Activated T-helper 1 cell treated with Interleukin-2 at 50 U/mL for 16 hours (primary cell): ENCODE measurements at places on chromosomes 11 and 22.
A peak's percentile ranks its signal among the peaks of the same experiment; 100 is the strongest.

GRCh38 chr11:122440811-122441665 lies 214.5 kb upstream of the UBASH3B start:
- no peak for DNase-seq

DNA sequence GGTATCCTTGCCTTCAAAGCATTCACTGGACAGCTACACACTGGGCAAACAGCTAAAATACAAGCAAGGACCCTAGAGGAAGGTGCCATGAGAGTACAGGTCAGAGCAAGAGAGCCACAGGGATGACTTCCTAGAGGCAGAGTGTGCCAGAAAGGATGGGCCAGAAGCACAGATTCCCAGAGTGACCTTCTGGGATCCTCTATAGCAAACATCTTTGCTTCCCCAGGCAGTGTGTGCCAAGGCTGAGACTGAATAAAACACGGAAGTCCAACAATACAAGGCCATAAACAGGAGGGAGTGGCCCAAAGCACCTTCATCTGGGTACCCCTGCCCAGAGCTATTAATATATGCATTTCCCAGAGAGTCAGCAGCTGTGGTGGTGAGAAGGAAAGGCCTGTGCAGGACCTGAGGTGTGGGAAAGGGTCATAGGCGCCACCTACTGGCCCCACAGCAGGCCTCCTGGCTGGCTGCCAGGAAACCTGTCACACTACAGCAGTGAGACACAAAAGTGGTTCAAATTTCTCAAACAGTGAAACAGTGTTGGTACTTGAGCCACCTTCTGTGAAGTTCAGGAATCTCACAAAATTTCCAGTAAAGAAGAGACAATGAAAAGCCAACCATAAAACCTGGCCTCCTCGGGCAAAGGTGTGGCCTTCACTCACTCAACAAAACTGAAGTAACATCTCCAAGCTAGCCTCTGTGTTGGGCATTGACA lies 20.3 kb downstream of the CLPB start:
- DNase-seq, result peak; percentile 54

DNA sequence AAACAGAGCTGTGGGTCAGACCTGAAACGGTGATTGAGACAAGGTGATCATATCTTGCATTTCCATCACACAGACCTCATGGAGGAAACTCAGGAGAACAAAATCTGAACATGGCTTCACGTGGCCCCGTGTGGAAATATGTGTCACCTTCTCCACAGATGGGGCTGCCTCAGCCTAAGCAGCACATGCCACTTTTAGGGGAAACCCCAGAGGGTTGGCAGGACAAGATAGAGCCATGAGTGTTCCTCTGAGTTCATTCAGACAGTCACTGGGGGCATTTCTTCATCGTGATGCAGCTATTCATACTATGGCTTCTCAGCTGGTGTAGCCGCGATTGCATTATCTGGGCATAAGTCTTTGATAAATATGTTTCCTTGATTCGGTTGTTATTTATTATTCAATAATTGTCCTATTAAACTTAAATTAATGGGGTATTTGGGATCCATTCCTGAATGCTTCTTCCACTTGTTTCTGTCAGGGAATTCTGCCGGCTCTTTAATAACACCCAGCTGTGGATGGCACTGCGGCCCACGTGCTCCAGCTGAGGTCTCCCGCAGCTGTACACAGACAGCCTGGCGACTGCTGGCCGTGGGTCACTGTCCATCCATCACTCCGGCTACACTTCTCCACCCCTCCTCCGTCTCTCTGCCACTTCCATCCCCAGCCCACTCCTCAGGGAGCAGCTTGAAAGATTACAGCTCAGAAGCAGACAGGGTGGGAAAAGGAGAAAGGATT lies 485.1 kb downstream of the OPCML start:
- no peak for DNase-seq

- no peak for DNase-seq
Measured at GRCh38 chr11:116733043-116733755, 39.6 kb downstream of the BUD13 start.

DNA sequence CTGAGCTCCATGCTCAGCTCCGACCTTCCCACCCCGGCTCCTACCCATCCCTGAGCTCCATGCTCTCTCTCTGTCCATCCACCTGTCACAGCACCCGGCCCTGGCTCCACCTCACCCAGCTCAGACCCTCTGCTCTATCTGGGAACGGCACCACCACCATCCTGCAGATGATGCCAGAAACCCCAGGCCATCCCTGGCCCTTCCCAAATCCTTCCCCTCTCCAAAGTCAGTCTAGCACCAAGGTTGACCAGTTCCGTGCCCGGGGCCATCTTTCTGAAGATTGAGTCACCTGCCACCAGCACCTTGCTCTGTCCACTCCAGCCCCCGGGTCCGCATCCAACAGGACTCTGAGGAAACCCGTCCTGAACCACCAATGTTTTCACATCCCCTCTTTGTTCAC lies 969.6 kb downstream of the BRD1 start:
- no peak for DNase-seq

GRCh38 chr11:26715133-26715532 lies 6.7 kb downstream of the SLC5A12 start:
- no peak for DNase-seq

DNA sequence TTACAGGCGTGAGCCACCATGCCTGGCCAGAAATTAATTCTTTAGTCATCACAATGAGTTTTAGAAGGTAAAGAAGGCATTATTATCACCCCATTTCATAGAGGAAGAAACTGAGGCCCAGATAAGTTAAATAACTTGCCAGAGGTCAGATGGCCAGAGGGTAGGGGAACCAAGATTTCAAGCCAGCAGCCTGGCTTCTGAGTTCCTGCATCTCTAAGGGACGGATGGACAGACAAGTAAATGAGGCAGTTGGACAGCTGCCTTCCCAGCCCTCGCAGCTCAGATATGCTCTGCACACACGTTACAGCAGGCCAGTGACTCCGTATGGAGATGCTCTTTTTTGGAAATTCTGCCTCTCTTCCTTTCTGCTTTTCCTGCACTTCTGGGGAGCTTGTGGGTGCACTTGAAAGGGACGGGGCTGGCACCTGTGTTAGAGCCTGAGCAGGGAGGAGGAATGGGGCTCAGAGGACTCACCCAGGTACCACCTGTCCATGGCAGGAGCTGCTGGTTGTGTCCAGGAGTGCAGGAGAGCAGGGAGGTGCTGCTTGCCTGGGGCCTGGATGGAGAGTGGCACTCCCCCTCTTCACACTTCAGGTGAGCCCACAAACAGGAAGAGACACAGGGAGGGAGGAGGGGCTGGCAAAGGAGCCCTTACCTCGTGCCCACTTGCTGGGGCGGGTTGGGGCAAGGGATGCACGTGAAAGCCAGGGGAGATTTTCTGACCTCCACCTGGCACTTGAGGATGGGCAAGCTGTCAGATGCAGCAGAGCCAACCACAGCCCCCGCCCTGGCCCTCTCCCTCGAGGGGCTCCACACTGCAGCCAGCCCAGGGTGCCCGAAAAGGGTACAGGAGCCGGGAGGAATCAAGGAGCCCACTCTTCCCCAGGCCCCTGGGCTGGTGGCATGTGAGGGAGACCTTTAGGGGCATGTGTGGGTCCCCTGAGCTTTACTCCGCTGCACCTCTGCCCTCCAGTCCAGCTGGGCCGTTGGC lies 3.3 kb upstream of the FXYD2 start:
- no peak for DNase-seq

- no peak for DNase-seq
Measured at GRCh38 chr11:70608568-70609470, 210.5 kb downstream of the CTTN start.

DNA sequence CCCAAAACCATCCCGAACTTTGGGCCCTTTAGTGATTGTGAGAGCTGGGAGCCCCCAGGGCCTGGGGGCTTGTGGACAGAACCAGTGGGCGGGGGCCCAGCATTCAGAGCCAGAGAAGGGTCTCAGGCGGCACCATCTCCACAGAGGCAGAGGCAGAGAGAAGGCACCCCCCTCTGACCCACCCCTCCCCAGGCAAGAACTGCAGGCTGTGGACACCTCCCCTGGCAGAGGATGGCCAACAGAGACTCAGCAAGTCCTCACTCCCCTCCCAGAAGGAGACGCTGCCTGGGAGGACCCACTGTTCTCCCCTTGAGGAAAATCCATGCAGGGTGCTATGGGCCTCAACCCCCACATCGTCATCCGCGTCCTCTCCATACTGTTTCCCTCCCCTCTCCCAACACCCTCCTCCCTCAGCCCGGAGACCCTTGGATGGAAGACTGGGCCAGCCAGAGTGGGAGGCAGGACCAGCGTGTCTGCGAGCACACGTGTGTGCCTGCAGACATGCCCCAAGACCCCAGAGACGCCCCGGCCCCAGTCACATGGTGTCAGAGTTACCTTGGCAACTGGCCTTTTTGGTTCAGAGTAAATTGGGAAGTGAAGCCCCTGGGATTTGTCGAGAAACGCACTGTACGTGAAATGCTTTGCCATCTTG lies 42.6 kb downstream of the KCNC1 start:
- no peak for DNase-seq

GRCh38 chr11:34213366-34213765 lies 107.9 kb downstream of the NAT10 start:
- DNase-seq, result no peak

GRCh38 chr11:119006656-119007055 lies 8.7 kb downstream of the CENATAC start:
- no peak for DNase-seq

- DNase-seq, result no peak
Measured at GRCh38 chr11:47348859-47349258, 3.6 kb downstream of the MYBPC3 start.

- DNase-seq, result no peak
Measured at GRCh38 chr22:47567126-47568090, 805.0 kb downstream of the TBC1D22A start.

DNA sequence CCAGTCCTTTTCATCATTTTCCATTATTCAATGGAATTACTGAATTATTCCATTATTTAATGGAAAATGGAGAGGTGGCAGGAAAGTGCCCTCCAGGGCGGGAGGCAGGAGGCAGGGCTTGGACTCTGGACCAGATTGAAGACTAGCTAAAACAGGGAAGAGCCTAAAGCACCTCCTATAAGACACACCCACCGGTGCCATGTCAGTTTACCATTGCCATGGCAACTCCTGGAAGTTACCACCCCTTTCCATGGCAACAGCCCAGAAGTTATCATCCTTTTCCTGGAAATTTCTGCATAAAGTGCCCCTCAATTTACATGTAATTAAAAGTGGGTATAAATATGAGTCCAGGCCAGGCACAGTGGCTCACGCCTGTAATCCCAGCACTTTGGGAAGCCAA lies 443.7 kb downstream of the TBC1D22A start:
- DNase-seq, result no peak

DNA sequence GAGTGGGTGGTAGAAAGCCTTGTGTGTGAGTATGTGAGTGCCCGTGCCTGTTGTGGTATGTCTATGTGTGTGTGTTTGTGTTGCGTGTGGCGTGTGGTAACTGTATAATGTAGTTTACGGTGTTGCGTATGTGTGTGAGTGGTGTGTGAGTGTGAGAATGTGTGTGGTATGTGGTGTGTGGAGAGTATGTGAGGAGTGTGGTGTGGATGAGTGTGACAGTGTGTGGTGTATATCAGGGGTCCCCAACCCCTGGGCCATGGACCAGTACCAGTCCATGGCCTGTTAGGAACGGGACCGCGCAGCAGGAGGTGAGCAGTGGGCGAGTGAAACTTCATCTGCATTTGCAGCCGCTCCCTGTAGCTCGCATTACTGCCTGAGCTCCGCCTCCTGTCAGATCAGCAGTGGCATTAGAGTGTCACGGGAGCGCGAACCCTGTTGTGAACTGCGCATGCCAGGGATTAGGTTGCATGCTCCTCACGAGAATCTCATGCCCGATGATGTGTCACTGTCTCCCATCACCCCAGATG lies 5.7 kb downstream of the UPK3A start:
- no peak for DNase-seq

- DNase-seq, result no peak
Measured at GRCh38 chr11:64299847-64300648, at the start of gene CATSPERZ. Gene CATSPERZ, plus strand, starts transcription at chr11:64300358. Its CDS starts 53 bp downstream, at chr11:64300411.

GRCh38 chr22:38429499-38430068 lies 25.4 kb downstream of the KCNJ4 start:
- DNase-seq, result no peak

DNA sequence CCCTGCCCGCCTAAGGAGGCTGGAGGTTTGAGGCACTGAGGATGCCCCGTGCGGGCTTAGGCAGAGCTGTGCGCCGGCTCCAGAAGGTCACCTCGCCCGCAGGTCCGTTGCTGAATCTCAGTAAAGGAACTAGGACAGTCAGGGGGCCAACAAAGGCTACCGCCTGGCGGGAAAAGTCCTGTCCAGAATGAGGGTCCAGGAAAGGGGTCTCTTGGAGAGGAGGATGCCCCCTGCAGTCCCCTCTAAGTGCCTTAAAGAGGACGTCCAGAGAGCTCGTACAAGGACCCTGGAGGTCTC lies 548 bp downstream of the PVALB start:
- no peak for DNase-seq
